ENCODE measurements at places on chromosomes 1 and 21.

GRCh38 chr1:73801912-73802429 lies 396.0 kb downstream of the LRRIQ3 start:
- DNase-seq: no peak

DNA sequence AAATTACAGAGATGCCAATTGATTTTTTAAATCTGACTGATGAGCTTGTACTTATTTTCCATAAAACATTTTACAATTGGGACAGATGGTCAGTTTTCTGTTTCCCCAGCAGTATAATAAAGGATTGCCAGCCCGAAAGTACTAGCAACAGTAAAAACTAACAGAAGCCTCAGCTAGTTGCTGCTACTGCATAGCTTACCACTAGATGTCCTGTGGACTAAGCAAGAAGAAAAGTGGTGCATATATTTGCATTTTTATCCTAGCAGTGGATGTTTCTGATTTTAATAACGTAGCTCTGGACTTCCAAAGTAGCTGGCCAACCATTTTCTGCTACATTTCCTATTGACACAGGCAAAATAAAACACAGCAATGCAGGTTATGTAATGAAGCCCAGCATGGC lies 241.5 kb downstream of the BARHL2 start:
- no peak for DNase-seq

DNA sequence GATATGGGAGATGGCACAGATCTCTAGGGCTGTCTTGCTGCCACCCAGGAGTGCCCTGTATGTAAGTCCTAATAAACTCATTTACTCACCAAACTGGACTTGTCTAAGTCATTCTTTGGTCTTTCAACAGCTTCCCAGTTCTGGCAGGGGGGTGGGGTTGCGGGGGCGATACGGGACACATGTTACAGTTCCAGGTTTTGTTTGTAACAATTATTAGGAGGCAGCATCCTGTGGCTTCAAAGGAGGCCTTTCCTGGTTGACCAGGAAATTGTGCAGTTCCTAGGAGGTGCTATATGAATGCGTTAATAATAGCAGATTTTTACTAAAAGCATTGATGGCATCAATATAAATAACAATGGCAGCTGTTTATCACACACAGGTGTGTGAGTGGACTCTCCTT lies 42.7 kb upstream of the TRIM45 start:
- no peak for DNase-seq

GRCh38 chr1:43531107-43531905 lies 623 bp downstream of the PTPRF start:
- no peak for DNase-seq

- no peak for DNase-seq
Observed at GRCh38 chr1:41995441-41996130, 76.9 kb upstream of the HIVEP3 start.

- DNase-seq: no peak
Observed at GRCh38 chr1:211485480-211485857, 6.5 kb downstream of the RD3 start.

- DNase-seq: no peak
Observed at GRCh38 chr1:199172171-199173124, 533.6 kb downstream of the PTPRC start.

GRCh38 chr1:199015799-199016198 lies 377.0 kb downstream of the PTPRC start:
- DNase-seq: no peak

GRCh38 chr1:36286802-36287201 lies 19.4 kb upstream of the SH3D21 start:
- no peak for DNase-seq

DNA sequence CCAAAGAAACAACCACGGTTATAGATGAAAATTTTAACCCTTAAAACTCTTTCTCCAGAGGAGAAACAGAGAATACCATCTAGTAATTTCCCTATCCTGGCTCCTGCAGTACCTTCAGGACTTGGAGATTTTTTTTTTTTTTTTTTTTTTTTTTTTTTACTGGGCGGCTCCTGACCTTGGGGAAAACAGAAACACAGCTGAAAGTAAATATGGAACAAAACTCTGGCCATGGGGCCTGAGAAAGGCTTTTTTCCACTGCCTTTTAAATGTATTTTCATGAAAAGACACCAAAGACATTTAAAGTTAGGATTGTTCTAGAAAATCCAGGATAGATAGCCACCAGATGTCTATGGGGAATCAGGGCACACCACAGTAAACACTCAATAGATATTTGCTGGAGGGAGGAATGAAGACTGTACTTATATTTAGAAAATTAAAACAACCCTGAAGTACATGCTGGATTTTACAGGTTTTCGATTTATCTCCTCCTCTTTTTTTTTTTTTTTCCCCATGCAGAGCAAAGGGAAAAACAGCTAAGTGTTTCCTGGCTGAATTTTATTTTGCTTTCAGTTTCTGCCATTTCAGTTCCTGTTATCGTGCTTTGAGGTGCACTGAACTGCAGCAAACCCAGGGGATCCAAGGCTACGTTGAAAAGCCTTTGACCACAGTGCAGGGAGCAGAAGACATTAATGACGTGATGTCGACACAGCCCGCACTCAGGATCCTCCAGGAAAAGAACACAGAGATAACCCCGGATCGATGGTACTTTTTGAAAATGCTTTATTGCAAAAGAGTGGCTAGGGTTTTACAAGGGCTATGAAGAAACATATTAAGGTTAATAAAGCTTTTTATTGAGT lies 35.7 kb upstream of the CNN3 start:
- DNase-seq: peak; percentile 1

All from activated CD8-positive, alpha-beta memory T cell treated with anti-CD3 and anti-CD28 coated beads for 1 hour (primary cell).